H9 (cell line): ENCODE measurements at places on chromosomes 11 and 22. TPM values are rescaled to one million over a fixed set of nuclear protein-coding genes. Genes with fewer than 3 reads are reported as not detected.
A peak's percentile ranks its signal among the peaks of the same experiment; 100 is the strongest.

The TTC12 gene
- 8.3 and 9.5 TPM in 2 replicates for total RNA-seq

- peak overlapping the region; percentile 38; the same call in 2 of the 3 replicates for H3K4me3 ChIP-seq
- H3K27me3 ChIP-seq: no peaks in the 10 kb centered on the region
- DNase-seq: no peak
- peaks cover 10% of the 10 kb centered on the region for H3K36me3 ChIP-seq
- H3K4me1 ChIP-seq: peaks cover 11% of the 10 kb centered on the region
These were observed 7.2 kb downstream of the FAM83F start for GRCh38 chr22:40001800-40002577.

DNA sequence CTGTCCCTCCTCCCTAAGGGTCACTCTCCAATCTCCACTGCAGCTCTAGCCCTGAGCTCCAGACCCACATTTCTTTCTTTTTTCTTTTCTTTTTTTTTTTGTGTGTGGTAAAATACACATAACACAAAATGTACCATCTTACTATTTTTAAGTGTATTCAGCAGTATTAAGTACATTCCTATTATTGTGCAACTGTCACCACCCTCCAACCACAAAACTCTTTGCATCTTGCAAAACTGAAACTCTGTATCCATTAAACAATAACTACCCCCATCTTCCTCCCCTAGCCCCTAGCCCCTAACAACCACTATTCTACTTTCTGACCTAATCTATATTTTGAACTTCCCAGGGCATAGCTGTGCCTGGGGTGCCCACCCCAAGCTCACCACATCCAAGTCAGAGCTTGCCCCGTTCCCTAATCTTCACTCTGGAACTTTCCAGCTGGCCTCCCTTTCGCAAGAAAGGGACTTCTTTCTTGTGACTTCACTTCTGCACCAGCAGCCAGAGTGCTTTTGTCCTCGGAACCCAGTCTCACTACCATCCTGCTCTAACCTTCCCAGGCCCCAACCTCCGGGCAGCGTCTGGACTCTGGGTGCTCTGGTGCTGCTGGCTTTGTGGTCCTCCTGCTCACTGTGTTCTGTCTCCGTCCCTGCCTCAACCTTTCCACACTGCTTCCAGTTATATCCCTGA lies 30.7 kb downstream of the PARVG start:
- H3K27me3 ChIP-seq: no peaks in the 10 kb centered on the region
- H3K27ac ChIP-seq: no peak overlapping the region
- H3K36me3 ChIP-seq: no peaks in the 10 kb centered on the region
- H3K4me1 ChIP-seq: no peaks in the 10 kb centered on the region
- H3K4me3 ChIP-seq: no peak overlapping the region

GRCh38 chr11:79226126-79226525 lies 214.7 kb downstream of the TENM4 start:
- no peak overlapping the region for H3K27ac ChIP-seq
- peaks cover 5% of the 10 kb centered on the region; the same call in 2 of the 3 replicates for H3K36me3 ChIP-seq
- H3K27me3 ChIP-seq: no peaks in the 10 kb centered on the region
- DNase-seq: no peak
- peaks cover 2% of the 10 kb centered on the region; the same call in 1 of the 2 replicates for H3K4me1 ChIP-seq

GRCh38 chr22:30370641-30371230 lies 13.9 kb downstream of the CCDC157 start:
- H3K4me3 ChIP-seq: no peak overlapping the region
- no peaks in the 10 kb centered on the region for H3K27me3 ChIP-seq
- DNase-seq: no peak
- H3K4me1 ChIP-seq: no peaks in the 10 kb centered on the region
- H3K36me3 ChIP-seq: peaks cover 11% of the 10 kb centered on the region; the same call in 1 of the 2 replicates

GRCh38 chr11:130178441-130179339 lies 19.1 kb downstream of the ST14 start:
- no peaks in the 10 kb centered on the region for H3K27me3 ChIP-seq
- peaks cover under 1% of the 10 kb centered on the region; the same call in 1 of the 2 replicates for H3K4me1 ChIP-seq
- no peak overlapping the region for H3K27ac ChIP-seq
- peaks cover 8% of the 10 kb centered on the region; the same call in 1 of the 2 replicates for H3K36me3 ChIP-seq
- no peak for DNase-seq

- no peak overlapping the region; the same call in 2 of the 3 replicates for H3K4me3 ChIP-seq
- H3K27ac ChIP-seq: no peak overlapping the region
- H3K27me3 ChIP-seq: no peaks in the 10 kb centered on the region
These were observed 18.8 kb downstream of the IL17REL start for GRCh38 chr22:49993649-49994360.
